Tibial artery (tissue), 4 donors: ENCODE measurements at places on chromosomes 7 and 10.

GRCh38 chr7:131052285-131052904 lies 275.3 kb upstream of the MKLN1 start:
- peaks cover 26% of the 10 kb centered on the region for H3K36me3 ChIP-seq
- H3K27ac ChIP-seq = no peak overlapping the region
- DNase-seq = no peak
- H3K4me1 ChIP-seq = peaks cover 77% of the 10 kb centered on the region

DNA sequence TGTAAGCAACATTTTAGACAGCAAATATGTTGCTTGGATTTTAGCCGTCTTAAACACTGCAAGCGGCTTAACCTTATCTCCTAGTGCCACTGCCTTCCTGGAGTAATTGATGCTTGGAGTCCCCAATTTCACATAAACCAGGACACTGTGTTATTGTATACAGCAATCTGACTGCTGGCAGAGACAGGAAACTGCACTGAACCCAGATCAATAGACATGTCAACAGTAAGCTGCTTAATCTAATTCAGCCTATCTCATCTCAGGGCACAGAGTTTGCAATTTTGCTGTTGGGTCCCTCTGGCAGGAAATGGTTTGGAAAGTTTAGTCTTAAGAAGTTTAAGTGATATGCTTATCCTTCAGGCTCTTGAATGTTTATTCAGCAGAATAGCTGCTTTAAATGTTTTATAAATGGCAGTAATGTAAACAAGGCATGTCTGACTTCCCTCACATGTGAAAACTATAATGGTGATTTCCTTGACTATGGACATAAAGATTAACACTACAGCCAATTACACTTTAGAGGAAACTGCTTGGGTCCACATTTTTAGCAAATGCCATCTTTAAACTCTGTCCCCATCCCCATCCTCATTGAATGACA lies 598.6 kb downstream of the PARD3 start:
- DNase-seq = no peak
- no peaks in the 10 kb centered on the region for H3K36me3 ChIP-seq
- H3K4me1 ChIP-seq = no peaks in the 10 kb centered on the region
- H3K27me3 ChIP-seq = no peaks in the 10 kb centered on the region

DNA sequence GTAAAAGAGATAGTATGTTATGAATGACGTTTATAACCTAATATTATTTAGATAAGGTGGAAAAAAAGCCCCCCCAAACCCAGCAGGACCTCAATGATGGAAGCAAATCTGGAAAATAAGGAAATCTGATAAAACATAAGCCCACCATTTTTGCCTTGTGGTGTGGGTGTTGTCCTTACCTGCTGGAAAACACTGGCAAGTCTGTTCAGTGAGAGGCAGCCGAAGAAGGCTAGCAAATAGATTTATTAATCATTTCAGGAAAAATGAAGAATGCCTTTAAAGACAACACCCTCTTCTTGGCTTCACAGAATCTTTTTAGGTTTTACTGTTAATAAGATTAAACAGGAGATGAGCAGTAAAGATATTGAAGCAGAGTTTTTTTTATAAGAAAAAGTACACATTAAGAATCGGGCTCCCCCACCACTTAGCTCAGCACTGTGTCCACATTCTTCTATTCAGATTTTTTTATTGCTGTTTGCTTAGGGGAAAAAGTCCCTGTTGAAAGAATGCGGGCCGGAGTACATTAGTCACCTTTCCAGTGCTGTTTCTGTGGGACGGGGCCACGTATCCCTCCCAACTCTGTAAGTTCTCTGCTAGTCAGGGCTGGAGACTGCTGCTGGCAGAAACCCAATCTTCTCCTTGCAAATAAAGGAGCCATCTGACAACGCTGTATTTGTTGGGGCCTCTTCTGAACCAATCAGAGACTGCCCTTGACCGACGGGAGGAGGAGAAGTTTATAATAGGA lies 104.1 kb downstream of the EVX1 start:
- H3K27ac ChIP-seq = no peak overlapping the region
- H3K4me3 ChIP-seq = no peak overlapping the region
- peaks cover 3% of the 10 kb centered on the region for H3K27me3 ChIP-seq
- H3K4me1 ChIP-seq = no peaks in the 10 kb centered on the region
- DNase-seq = peak; percentile 49
- H3K36me3 ChIP-seq = no peaks in the 10 kb centered on the region

- no peak for DNase-seq
- H3K4me3 ChIP-seq = no peak overlapping the region
- no peak overlapping the region for H3K27ac ChIP-seq
- peaks cover 87% of the 10 kb centered on the region for H3K36me3 ChIP-seq
- H3K27me3 ChIP-seq = no peaks in the 10 kb centered on the region
Measured at GRCh38 chr7:5350600-5351385, 68.0 kb downstream of the SLC29A4 start.

DNA sequence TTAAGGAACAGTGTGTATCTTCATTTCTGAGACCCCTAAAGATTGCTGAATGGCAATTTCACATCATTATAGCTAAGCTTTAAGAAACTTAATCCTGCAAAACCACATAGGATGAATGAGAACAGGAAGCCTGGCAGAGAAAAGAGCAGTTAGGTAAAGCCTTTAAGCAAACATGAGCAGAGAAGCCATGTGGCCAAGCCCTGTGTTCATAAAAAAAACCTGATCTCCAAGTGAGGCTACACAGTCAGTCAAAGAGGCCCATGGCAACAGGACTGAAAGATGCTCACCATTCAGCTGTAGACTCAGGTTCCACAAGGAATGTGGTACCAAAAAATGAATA lies 9.3 kb downstream of the LIPA start:
- H3K36me3 ChIP-seq = peaks cover 9% of the 10 kb centered on the region
- no peak overlapping the region for H3K4me3 ChIP-seq
- H3K27me3 ChIP-seq = no peaks in the 10 kb centered on the region
- DNase-seq = no peak
- no peak overlapping the region for H3K27ac ChIP-seq

DNA sequence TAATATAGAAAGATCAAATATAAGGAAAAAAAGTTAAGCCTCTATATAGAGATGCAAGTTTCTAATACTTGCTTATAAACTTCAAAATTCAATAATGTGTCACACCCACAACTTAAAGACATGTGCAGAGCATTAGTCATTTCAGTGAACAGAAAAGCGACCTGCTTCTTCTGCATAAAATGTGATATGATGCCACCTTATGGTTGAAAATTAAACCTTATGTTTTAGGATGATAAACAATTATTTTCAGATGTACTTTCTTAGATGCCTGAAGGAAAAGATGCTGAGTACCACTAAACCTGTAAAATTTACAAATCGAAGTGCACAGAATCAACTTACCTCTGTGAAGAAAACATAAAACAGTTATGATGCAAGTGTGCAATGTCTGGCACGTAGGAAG lies 96.0 kb downstream of the MTERF1 start:
- no peak overlapping the region for H3K4me3 ChIP-seq
- H3K36me3 ChIP-seq = no peaks in the 10 kb centered on the region
- no peak for DNase-seq
- no peaks in the 10 kb centered on the region for H3K27me3 ChIP-seq

DNA sequence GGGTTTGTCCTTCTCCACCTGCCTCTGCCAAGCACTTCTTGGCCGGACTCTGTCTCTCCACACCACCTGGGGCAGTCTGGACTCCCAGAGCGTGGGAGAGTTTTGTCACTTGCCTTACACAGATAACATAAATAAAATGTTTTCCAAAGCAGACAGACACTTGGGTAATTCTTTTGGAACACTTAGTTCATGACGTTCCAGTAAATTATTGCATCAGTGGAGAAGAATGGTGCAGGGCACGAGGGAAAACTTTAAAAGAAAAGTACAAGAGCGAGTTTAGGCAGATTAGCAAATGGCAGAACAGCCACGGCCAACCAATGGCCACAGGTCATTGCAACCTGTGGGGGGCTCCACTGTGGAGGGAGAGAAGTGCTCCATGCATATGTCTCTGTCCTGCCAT lies 170.6 kb upstream of the GRB10 start:
- H3K4me1 ChIP-seq = peaks cover 5% of the 10 kb centered on the region
- no peaks in the 10 kb centered on the region for H3K36me3 ChIP-seq
- DNase-seq = no peak
- no peak overlapping the region for H3K4me3 ChIP-seq
- no peaks in the 10 kb centered on the region for H3K27me3 ChIP-seq

DNA sequence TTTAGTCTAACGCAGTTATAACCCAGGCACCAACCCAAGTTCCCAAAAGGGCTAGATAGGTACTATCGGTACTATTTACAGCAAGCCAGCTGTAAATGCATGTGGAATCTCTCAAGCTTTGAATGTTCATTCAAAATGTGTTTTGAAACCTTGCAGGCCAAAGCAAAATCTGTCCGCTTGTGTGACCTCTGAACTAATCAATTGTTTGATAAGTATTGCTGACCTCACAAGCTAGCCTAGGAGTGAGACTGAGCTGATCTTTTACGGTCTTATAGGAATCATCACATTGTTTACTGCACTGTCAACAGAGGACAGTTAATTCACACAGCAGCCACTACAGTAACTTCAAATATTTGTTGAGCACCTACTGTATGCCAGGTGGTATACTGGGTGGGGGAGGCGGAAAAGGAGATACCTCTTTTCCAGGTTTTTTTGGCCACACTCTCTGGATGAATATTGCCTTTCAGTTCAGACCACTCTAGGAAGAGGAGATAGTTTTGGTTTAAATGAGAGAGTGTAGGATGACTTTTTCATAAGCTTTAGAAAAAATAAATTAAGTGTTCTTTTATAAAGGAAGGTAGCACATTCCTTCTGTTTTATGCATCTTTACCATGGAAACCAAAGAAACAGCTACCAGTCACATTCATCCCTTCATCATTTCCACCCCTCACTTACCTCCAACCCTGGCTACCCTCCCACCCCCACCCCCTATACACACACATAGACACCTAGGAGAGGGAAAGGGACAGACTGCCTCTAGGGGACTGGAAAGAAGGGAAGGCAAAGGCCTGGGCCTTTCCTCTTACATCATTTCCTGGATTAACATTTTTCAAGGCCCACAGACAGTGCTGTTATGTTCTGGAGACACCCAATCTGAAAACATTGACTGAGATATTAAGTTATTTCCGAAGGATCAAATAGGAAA lies 2.4 kb downstream of the PAPSS2 start:
- no peak overlapping the region for H3K4me3 ChIP-seq

- no peaks in the 10 kb centered on the region for H3K27me3 ChIP-seq
- no peak for DNase-seq
- no peak overlapping the region for H3K4me3 ChIP-seq
- no peak overlapping the region for H3K27ac ChIP-seq
Measured at GRCh38 chr10:60731134-60731885, 47.0 kb upstream of the CDK1 start.

GRCh38 chr10:8534096-8534495 lies 479.6 kb downstream of the GATA3 start:
- H3K27me3 ChIP-seq = no peaks in the 10 kb centered on the region
- no peak overlapping the region for H3K27ac ChIP-seq
- no peak overlapping the region for H3K4me3 ChIP-seq
- H3K4me1 ChIP-seq = no peaks in the 10 kb centered on the region

GRCh38 chr7:81491573-81491972 lies 278.3 kb downstream of the HGF start:
- no peaks in the 10 kb centered on the region for H3K36me3 ChIP-seq
- no peaks in the 10 kb centered on the region for H3K27me3 ChIP-seq
- no peak for DNase-seq
- H3K4me3 ChIP-seq = no peak overlapping the region
- H3K27ac ChIP-seq = no peak overlapping the region

DNA sequence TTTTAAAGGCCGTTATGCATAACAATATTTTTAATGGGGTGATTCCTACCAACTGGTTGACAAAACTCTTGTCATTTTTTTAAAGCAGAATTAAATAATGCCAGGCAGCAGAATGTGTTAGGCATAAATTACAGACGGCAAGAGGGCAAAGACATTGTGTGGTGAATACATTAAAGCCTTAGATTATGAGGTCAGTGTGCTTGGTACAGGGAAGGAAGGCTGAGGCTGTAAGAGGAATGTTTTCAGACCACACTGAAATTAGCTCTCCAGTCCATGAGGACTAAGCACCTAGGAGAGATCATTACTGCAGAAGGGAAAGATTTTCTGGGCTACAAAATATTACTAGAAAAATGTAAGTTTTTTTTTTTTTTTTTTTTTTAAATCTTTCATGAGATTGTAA lies 312.8 kb upstream of the PRKCQ start:
- no peak overlapping the region for H3K4me3 ChIP-seq
- H3K4me1 ChIP-seq = no peaks in the 10 kb centered on the region
- H3K27me3 ChIP-seq = no peaks in the 10 kb centered on the region
- H3K36me3 ChIP-seq = no peaks in the 10 kb centered on the region
- H3K27ac ChIP-seq = no peak overlapping the region
- DNase-seq = no peak

DNA sequence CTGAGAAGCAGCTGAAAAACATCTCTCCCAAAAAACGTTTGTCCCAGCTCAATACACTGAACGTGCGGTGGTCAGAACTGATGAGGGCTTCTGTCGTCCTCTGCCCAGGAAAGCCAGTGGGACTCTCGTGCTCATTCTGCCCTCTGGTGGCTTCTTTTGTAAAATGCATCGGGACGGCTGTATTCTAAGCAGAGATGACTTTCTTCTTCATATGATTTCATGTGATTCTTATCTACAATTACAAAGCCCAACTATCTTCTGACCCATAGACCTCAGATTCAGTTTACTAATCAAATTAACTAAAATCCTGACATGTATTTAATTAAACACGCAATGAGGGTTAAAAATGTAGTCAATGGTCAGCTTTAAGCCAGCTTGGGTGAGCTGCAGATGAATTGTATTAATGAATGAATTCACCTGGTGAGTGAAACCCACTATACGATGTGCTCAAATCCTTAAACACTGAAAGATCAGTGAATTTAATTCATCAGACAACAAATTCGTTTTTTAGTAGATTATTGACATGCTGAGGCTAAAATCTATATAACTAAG lies 117.6 kb upstream of the FAM204A start:
- no peaks in the 10 kb centered on the region for H3K4me1 ChIP-seq
- H3K27ac ChIP-seq = no peak overlapping the region
- no peaks in the 10 kb centered on the region for H3K36me3 ChIP-seq
- H3K27me3 ChIP-seq = peaks cover 14% of the 10 kb centered on the region
- no peak overlapping the region for H3K4me3 ChIP-seq
- DNase-seq = peak; percentile 68

DNA sequence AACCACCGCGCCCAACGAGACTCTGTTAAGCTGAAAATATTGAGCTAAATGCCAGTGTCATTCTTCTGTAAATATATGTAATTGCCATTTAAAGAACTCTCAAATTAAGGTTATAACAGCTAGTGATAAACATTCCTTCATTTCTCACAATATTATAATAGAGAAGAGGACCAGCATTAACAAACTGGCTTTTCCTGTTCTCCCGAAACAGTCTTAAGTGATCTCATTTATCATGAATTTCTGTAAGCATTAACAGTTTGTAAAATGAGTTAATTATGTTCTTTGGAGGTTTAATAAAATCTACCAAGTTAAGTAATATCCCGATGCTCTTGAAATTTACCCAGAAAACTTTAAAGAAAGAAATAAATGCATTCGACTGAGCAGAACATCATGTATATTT lies 352.8 kb downstream of the KCNMA1 start:
- no peaks in the 10 kb centered on the region for H3K36me3 ChIP-seq
- peaks cover 42% of the 10 kb centered on the region for H3K4me1 ChIP-seq
- no peak overlapping the region for H3K4me3 ChIP-seq
- H3K27ac ChIP-seq = peak overlapping the region; percentile 5
